ENCODE measurements at places on chromosomes 13 and 19. TPM values are rescaled to one million over a fixed set of nuclear protein-coding genes. Genes with fewer than 3 reads are reported as not detected.

DNA sequence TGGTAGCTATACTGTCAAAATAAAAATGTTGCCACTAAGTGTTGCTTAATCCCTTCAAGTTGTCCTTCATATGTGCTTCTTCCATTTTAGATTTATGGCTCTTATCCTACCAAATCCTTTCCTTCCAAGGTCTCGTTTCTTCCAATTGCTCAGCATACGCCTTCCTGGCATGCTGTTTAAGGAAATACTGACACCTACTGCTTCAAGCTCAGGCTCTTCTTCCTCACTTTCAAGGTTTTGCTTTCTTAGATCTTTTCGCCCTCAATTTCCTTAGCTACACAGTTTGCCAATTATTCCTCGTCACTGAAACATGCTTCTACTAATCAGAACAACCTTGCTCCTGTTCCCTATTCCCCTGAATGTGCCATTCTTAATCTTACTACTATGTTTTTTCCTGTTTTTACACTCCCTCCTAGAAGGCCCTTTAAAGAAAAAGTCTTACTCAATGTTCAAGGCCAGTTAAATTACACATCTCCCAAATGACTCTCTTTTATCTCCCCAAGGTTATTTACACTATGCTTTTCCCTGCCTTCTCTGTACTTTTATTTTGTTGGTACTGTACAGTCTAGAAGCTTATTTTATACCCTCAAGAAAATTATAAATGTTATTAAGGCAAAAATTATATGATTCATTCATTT is 343.1 kb downstream of the MZT1 start:
- DNase-seq, result no peak

GRCh38 chr19:16579381-16579780 is 7.2 kb upstream of the SLC35E1 start:
- no peak for DNase-seq

DNA sequence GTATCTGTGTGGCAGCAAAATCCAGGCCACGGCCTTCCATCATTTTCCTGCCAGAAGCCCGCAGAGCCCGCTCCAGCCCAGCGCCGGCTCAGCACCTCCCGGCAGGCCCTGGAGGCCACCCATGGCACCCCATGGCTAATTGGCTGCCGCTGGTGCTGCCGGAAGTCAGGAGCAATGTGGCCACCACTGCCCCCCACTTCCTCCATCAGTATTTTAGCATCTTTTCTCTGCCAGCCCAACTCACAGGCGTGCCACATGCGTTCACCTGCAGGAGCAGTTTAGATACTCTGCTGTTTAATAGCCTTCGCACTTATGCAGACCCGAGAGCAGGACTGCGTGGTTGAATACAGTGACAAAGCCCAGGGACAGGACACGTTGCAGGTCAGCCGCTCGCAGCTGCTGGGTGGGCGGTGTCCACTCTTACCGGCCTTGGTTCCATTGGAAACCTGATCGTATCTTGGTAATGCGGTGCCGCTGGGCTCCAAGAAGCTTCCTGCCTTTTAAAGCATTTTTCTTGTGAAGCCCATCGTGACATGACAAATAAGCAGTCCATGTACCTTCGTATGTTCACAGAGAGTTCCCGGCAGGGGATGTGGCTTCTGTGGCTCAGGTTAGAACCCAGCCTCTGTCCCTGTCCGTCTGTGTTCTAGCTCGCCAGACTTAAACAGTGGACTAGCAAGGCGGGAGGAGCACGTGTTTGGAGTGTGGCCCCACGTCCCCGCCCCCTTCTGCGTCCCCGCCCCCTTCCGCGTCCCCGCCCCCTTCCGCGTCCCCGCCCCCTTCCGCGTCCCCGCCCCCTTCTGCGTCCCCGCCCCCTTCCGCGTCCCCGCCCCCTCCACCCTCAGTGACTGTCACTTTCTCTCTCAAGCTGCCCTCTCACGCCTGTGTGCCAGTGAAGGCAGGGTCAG is 162.0 kb upstream of the SOX1 start:
- no peak for DNase-seq

DNA sequence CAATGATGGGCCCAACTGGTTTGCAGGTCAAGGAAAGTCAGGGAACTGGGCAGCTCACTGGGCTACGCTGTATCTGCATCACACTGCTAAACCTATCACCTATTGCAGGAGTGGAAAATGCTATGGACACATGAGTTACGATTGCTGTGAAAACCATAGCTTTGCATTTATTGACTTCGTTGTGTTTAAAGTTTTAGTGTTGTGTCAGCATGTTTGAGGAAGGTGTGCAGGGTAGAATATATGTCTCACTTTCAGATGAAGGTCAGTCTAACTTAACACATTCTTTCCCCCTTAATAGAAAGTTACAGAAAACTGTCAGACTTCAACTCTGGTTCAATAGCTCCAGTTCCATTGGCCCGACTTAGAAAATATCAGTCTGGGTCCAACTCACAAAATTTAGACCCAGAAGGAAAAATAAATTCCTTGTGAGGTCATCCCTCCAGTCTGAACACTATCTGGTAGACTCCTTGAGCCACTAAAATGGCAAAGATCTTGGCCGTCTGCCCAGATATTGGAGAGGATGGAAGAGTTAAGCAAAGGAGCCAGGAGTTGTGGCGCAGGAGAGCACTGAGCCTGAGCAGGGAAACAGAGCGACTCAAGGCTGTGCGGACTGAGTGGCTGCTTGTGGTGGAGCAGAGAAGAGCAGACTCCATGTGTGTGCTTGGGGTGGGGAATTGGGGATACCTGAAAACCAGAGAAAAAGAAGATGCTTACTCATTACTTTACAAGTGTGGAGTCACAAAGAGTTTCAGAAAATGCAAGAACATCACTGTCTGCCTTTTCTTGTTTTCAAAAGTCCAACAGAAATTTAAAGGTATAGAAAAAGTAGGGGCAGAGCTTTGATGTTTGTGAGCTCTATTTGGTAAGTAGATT is 518.5 kb downstream of the FGF9 start:
- no peak for DNase-seq

DNA sequence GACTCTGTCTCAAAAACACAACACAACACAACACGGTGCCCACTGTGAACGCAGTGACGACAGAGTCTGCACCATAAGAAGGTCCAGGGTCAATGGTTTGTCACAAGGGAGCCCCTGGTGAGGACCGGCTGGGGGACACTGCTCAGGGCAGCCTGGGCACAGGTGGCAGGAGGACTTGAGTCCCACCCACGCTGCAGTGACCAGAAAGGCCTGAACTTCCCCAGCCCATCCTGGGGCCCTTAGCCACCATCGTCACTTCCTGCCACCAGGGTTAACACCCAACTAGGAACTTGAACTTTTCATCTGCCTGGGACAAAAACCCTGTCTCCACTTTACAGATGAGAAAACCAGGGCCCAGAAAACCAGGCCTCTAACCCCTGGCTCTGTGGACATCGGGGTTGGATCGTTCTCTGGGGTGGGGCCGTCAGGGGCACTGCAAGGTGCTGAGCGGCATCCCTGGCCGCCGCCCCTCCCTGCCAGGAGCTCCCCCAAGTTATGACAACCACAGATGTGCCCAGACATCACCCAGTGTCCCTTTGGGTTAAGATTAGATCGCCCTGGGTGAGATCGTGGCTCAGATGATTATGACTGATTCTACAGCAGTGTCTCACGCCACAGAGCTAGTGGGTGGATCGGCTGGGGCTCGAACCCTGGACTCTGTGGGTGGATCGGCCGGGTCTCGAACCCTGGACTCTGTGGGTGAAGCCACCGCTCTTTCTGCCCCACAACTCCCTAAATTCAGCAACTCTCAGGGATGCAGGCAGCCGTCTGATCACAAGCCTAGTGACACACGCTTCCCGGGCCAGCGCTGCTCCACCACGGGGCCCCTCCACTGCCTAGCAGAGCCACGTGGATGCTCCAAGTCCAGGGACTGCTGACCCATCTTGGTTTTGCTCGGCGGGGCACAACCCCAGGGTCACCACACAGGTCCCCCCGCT is 14.0 kb downstream of the MOB3A start:
- no peak for DNase-seq

DNA sequence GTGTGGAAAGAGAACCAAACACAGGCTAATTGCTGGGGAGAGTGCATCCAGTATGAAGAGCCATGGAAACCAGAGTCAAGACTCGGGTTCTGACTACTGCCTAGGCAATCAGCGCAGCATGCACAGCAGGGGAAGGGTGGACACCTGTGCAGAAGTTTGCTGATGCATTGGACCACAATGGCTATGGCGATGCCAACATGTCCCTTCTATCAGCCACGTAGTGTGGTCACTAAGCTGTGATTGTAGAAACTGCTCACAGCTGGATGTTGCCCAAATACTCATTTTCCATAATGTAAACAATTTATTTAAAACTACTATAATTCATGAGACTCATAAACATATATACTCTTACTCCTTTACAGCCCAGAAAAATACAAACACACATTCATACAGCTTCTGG is 1718.2 kb downstream of the EFNB2 start:
- DNase-seq, result no peak

- DNase-seq, result no peak
Measured at GRCh38 chr13:32153056-32153455, 121.5 kb downstream of the FRY start.

PRKACA gene
- polyA plus RNA-seq, result 94.9 TPM

PEX11G gene
- polyA plus RNA-seq, result 8.9 TPM

FGF14 gene
- polyA plus RNA-seq, result 1.5 TPM

Measured in left renal pelvis (tissue), 4 donors.